ENCODE measurements at places on chromosomes 2 and 18.

GRCh38 chr2:54306556-54306955 lies 50.5 kb upstream of the TSPYL6 start:
- no peak for DNase-seq

GRCh38 chr2:135685361-135685760 lies 56.3 kb upstream of the UBXN4 start:
- DNase-seq = no peak

GRCh38 chr2:60821587-60822302 lies 59.6 kb upstream of the REL start:
- no peak for DNase-seq

DNA sequence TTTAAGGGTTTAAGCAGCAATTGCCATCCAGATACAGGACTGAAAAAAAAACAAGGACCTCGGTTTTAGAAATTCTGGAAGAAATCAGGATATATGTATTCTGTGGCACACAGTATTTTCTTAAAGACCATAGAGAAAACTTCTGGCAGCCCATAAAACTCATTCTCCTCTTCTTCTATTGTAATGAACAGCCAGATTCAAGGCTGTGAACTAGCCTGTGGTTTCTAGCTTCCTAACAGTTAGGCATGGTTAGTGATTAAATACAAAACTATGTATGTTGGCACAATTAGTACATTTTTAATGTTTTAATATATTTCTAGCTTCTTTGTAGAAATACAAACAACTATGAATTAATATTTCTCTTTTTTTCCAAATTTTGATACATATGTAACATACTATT lies 555.7 kb downstream of the DSC3 start:
- DNase-seq = no peak

- DNase-seq = no peak
Observed at GRCh38 chr2:112699984-112700667, 20.7 kb upstream of the NT5DC4 start.
